Kidney tubule cell (primary cell): ENCODE measurements at places on chromosomes 2 and 18.

GRCh38 chr2:26911911-26912861 is 58.3 kb upstream of the MAPRE3 start:
- peak; percentile 8 for DNase-seq

GRCh38 chr18:10995550-10995949 is 153.8 kb downstream of the PIEZO2 start:
- DNase-seq, result no peak

DNA sequence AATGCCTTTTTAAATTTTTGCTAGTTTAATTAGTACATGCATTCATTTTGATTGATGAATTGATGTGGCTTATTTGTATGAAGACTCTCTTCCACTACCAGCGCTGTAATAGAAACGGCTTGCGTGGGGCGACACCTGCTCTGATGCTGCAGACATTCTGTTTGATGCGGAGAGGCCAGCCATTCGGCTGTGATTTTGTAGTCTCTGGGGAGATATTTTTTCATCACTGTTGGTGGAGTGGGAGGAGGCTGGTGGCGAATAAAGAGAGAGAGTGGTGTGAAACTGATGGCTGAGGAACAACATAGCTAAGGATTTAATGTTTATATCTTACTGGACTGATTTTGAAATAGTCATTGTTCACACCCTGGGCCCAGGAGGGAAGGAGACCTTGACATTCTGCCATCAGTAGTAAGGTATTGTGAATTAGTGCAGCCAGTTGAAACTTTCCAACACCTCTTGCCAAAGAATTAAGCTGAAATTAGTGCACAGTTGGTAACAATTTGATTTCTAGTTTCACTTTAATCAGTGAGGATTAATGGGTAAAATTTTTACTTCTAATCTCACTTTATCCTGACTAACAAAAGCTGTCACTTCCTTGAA is 224.1 kb downstream of the MTX2 start:
- no peak for DNase-seq

DNA sequence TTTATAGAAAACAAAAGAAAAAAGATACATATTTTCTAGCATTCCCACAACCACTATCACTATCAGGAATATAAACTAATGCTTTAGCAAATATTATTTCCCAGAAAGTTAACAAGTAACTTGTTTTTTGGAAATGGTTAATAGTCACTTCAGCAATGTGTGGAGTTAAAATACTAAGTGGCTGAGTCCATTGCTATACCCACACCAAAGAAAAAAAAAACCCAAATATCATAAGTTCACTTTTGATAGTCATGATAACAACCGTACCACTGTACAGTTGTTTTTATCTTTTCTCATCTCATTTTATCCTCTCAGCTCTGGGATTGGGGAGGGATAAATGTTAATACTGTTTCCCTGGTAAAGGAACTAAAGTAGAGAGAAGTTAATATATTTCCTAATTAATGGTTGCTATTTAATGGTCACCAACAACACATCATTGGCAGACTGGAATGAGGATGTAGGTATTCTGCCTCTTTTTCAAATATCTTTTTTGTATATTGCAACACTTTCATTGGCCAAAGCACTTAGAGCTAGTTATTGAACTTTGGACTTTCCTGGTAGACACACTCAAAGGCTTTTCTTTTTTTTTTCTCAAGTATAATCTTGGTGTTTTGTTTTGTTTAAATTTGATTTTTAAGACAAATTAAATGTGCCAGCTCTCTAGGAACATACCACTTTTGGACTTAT is 18.4 kb upstream of the KANSL1L start:
- DNase-seq, result peak; percentile 83

DNA sequence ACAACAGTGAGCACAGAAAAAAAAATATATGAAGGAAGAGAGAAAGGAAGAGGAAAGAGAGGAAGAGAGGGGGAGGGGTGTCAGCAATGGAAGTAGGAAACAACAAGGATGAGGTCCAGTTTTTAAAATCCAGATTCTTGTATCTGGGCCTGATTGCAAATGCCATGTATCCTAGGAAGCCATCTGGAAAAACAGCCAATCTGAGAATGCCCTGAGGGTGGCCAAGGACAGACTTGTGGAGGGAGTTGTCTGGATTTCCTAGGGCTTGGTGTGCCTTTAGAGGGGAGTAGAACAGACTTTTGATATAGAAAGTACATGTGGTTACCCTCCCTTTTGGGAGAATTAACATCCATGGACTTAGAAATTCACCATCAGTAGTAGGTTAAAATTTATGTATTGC is 47.1 kb downstream of the PRKCE start:
- no peak for DNase-seq

GRCh38 chr18:61236356-61237057 is 96.7 kb upstream of the CDH20 start:
- no peak for DNase-seq

- no peak for DNase-seq
Measured at GRCh38 chr2:208415255-208415654, 8.7 kb downstream of the PTH2R start.

- peak; percentile 20 for DNase-seq
Measured at GRCh38 chr2:101900375-101900774, 91.4 kb upstream of the IL1R2 start.

GRCh38 chr2:36539631-36540030 is 58.3 kb downstream of the FEZ2 start:
- peak; percentile 78 for DNase-seq

DNA sequence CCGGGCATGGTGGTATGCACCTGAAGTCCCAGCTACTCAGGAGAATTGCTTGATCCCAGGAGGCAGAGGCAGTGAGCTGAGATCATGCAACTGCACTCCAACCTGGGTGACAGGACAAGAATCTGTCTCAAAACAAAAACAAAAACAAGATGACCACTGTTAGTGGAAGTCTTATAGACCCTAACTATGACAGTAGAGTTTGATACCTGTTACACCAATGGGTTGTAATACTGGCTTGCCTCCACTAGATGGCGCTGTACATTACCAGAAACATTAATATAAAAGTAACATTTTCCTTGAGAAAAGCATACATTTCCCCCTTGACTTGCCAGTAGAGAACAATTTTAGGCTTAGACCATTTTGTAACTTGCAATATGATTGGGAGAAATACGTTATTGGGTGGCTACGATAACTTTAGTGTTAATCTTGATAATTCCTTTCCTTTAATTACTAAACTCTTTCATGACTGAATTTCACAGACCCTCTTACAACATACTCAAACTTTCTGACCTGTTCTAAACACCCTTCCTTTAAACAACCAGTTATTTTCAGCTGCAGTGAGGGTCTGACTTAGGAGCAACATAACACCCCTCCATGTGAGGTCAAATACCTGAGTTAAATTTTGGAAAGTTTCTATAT is 19.5 kb downstream of the SLC25A52 start:
- DNase-seq, result peak; percentile 39

DNA sequence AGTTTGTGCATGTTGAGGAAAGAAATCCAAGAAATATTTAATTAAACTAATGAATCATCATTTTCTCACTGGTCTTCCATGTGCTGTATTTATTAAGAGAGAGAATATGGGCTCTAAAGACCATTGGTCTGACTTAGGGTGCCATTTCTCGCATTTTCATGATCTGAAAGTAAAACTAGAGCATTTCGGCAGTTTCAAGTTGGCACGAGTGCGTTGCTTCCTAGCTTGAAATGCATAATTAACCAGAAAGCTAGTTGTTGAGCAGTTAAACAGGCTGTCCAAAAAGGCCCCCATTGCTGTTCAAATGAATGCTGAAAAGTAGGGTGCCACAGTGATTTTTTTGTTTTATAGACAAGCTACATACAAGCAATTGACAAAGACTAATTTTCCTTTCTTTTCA is 47.4 kb downstream of the SLC8A1 start:
- no peak for DNase-seq

- DNase-seq, result peak; percentile 33
Measured at GRCh38 chr18:36831139-36831538, 2.2 kb downstream of the KIAA1328 start.

DNA sequence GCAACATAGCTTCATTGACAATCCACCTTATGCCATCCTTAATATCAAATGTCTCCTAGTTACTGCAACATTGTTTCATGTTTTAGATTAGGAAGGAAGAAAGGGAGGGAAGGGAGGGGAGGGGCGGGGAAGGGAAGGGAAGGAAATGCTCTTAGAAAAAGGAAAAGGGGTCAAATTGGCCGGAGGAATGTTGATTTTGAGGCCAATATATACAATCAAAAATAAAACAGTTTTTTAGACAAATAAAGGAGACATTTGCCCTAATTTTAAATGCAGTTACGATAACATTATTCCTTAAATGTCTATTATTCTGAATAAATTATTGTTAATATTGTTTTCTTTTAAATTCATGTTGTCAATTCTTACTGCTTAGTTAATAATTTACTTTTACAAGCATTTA is 33.5 kb upstream of the CALCRL start:
- no peak for DNase-seq

DNA sequence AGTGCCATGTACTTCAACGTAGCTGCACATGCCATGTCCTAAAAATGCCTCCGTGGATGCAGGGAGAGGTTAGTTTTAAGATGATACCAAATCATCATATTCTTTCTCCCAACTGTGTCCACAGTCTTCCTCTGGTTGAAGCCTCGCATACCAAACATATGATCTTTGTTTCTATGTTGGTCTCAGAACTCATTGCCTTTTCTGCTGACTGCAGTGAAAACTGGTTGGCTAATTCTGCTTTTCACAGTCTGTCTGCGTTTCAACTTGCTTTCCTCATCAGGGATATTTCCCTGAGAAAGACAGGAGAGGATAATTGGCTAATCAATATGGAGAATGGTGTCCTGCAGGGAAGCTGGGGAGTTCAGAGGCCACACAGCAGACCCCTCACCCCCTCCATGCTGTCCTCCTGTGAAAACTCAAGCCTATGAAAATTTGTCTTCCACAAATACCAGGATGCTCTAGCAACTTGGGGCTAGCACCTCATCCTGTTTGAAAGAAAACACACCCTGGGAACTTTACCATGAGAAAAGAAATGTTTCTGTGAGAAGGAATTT is 192.2 kb upstream of the PXDN start:
- peak; percentile 5 for DNase-seq

GRCh38 chr2:134988994-134989605 is 58.1 kb downstream of the MAP3K19 start:
- DNase-seq, result peak; percentile 41

DNA sequence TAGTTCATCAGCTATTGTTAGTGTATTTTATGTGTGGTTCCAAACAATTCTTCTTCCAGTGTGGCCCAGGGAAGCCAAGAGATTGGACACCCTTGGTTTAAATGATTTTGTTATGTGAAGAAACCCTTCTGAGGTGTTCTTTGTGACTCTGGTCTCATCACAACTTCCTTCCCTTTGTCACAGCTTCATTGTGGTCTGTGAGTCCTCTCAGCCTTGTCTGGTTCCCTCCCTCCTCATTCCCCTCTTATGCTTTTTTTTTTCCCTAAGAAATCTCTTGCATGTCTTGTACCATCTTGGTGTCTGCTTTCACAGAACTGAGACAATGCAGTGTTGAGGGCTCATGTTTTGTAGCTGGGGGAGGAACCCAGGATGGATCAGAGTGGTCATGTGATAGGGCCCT is 118.9 kb downstream of the TMEM182 start:
- DNase-seq, result no peak

- DNase-seq, result no peak
Measured at GRCh38 chr18:70582981-70583380, 294.1 kb downstream of the SOCS6 start.

DNA sequence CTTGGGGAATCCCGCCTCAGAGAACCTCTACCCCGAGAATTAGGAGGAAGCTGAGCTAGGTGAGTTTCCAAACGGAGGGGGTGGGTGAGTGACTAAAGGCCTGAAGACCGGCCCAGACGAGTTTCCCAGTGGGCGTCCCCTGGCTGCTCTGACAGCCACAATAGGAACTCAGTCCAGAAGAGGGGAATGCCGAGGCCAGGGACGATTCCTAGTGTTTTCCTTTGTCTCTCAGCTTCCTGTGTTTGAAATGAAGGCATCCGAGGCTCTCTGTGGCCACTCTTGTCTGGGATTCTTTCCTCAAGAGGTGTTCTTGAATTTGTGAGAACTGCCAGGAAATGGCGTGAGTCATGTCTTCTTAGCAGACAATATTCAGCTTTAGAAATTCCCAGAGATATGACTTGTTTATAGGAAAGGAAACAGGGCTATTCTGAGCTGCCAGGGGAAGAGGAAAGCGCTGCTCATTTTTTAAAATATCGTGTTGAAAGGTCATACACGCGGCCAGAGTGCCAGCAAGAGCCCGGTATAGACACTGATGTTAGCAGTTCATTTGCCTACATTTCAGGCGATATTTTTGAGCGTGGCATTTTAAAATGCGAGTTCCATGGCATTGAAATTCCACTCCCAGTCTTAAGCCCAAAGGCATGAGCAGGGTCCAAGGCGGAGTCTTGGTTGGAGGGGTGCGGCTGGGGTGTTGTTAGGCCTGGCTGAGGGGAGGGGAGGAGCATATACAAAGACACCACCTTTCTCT is 169.1 kb upstream of the KLF7 start:
- DNase-seq, result peak; percentile 100

DNA sequence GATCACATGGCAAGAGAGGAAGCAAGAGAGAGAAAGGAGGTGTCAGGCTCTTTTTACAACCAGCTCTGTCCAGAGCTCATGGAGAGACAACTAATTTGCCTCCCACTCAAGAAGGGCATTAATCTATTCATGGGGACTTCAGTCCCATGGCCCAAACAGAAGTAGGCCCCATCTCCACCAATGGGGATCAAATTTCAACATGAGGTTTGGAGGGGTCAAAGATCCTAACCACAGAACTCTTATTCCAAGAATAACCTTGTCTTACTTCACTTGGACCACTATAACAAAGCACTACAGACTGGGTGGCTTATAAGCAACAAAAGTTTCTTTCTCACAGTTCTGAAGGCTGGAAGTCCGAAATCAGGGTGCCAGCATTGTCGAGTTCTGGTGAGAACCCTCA is 31.8 kb downstream of the GRB14 start:
- DNase-seq, result no peak

- no peak for DNase-seq
Measured at GRCh38 chr18:28019425-28020108, 157.4 kb downstream of the CDH2 start.

DNA sequence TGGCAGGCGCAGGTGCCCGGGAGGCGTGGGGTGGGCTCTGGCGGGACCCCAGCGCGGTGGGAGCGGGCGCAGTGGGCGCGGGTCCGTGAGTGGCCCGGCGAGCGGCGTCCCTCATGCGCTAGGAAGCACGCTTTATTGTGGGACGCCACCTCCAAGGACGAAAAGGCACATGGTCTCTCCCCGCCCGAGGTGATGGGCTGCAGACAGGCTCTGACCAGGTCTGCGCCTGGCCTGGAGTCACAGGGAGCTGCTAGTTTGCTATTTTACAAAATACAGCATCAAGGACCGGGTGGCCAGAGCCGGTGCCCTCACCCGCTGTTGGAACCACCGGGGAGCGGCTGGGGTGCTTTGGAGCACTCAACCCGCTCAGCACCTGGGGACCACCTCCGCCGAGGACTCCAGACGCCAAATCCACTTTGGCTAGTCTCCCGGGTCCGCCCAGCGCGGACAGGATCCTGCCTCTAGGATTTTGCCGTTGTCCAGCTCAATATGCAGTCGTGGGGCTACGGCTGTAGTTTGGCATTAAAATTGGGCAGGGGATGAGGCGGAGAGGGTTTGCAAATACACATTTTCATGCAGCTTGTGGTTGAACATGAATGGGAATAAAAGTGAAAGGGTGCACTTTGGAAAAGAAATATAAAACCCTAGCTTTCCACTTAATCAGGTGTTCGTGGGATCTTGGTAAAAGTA is 65.4 kb downstream of the LRRFIP1 start:
- peak; percentile 42 for DNase-seq

- no peak for DNase-seq
Measured at GRCh38 chr18:28846958-28847357, 670.0 kb upstream of the CDH2 start.

- no peak for DNase-seq
Measured at GRCh38 chr2:127860130-127860529, 2.2 kb upstream of the POLR2D start.
